ENCODE measurements at places on chromosomes 13 and 19. TPM values are rescaled to one million over a fixed set of nuclear protein-coding genes. Genes with fewer than 3 reads are reported as not detected.

PSG2 gene
- not detected for total RNA-seq

DNA sequence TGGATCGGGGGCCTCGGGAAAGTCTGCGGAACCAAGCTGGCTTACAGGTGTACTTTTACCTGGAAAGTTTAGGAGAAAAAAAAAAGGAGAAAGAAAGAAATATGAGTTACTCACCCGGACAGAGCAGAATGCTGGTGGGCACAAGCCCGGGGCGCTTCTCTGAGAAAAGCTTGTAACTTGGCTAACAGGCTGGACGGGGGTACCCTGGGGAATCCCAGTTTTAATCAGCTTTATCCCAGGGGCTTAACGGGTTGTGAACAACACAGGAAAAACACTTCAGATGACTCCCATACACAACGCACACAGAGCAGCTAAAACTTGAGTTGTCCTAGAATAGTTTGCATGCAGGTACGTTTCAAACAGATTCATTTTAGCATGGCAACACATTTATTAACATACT lies 37.3 kb downstream of the KLF2 start:
- no peak for DNase-seq

GRCh38 chr13:114001331-114002008 lies 27.6 kb upstream of the C13orf46 start:
- DNase-seq: no peak

LYL1 gene
- 17.3 TPM for total RNA-seq

GRCh38 chr19:46147791-46148288 lies at the start of gene IGFL2:
IGFL2 (plus strand) TSS chr19:46148238; CDS start chr19:46148279, 41 bp downstream.
- no peak for DNase-seq

- no peak for DNase-seq
Observed at GRCh38 chr13:25796474-25796873, 255.3 kb downstream of the SHISA2 start.

DNA sequence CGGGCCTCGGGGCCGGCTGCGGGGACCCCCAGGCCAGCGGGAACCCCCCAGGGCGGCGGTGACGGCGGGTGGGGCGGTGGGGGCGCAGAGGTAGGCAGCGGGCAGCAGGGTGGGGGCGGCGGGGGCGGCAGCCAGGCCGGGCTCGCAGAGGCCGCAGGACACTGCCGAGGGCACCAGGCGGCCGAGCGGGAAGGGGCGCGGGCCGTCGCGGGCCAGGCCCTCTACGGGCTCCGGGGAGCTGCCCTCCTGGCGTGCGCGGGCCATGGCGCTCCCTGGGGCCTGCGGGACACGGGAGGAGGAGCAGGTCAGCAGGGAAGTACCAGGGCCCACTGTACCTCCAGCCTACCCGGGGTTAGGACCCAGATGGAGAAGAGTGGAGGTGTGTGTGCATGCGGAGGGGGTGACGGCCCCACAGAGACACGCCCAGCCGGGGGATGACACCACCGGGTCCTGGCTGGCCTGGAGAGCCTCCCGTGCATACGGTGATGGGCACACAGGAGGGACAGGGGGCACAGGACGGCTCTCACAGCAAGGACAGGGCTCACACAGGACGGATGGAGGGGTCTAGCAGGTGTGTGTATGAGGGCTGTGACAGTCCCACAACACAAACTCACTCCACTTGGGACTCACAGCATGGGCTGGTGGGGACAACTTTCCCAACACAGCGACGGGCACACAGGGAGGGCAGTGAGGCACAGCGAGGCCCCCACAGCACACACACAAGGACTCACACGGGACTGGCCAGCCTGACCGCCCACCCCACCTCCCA lies 2.6 kb downstream of the BBC3 start:
- peak; percentile 49 for DNase-seq

Data from lung microvascular endothelial cell (primary cell).